GM04503 (cell line): ENCODE measurements at places on chromosomes 5 and 9.
A peak's percentile ranks its signal among the peaks of the same experiment; 100 is the strongest.

DNA sequence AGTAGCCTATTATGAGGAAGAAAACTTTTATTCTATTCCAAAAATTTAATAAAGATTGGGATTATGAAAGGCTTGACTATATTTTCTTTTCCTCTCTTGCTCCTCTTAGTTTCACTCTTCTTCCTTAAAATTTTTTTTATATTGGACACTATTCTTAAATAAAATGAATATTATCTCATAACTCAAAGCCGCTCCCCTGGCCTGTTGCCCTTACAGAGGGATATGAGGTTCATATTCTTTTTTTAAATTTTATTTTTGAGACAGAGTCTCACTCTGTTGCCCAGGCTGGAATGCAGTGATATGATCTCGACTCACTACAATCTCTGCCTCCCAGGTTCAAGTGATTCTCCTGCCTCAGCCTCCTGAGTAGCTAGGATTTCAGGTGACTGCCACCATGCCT lies 106.8 kb upstream of the MPDZ start:
- no peak for DNase-seq

DNA sequence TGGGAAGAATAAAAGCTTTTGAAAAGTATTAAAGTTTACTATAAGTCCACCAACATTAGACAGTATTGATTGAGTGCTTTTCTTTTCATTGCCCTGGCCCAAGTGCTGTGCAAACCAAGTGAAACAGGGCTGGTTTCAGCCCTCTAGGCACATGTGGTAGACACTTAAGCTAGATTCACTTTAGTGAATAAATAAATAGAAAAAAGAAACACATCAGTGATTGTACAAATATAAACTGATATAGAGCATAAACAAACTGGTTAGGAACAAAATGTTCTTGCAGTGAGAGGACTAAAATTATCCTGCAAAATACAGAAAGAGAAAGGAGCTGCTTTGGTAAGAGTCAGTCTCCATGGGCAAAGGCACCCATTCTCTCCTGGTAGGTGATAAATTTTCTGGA lies 29.7 kb downstream of the ACTBL2 start:
- DNase-seq = no peak

DNA sequence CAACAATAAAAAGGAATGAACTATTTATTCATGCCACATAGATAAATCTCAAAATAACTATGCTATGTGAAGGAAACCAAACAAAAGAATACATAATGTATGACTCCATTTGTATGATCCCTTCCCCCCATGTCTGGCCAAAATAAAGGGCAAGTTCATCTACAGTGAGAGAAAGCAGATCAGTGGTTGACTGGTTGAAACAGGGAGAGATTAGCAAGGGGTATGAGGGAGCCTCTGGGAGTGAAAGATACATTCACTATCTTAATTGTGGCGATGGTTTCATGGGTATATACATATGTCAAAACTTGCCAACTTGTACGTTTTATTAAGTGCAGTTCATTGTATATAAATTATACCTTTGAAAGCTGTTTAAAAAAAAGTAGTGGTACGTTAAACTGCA lies 4.8 kb downstream of the PSMD5 start:
- DNase-seq = no peak

DNA sequence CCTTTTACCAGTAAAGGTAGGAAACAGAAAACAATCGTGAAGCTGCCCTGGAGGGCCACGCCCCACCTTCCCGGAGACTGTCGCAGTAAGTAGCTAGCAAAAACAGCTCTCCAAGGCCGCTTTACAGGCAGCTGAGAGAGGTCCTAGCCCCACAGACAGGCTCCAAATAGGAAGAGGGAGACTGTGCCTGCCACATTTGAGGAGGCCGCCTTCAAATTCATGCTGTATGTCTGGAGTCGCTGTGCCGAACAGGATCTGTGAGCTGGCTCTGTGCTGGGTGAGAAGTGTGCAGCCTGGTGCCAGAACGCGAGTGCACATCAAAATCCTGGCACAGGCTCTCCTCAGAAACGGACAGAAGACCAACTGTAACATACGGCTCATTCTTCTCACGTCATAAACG lies 582.2 kb downstream of the CETN3 start:
- no peak for DNase-seq

- DNase-seq = no peak
Observed at GRCh38 chr9:71614409-71615010, 153.8 kb downstream of the CEMIP2 start.

GRCh38 chr9:130858739-130859705 lies 24.0 kb downstream of the ABL1 start:
- no peak for DNase-seq

- DNase-seq = no peak
Observed at GRCh38 chr9:98149422-98149821, 30.4 kb upstream of the TRIM14 start.

DNA sequence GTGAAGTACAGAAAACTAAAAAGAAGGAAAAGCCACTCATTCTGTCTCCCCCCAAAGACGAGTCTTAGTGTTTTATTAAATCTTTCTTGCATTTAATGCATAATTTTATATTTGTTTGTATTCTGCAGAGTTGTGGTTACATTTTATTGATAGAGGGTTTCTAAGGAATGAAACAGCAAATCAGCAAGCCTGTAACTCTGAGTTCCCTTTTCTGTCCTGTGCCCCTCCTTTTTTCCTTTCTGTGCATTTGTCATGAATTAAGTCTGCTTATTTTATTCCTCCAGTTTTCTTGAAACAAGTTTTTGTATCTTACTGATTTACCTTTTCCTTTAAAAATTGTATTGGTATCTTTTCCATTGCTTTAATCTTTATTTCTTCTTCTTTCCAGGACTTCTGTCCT lies 132.8 kb downstream of the MUSK start:
- DNase-seq = no peak

DNA sequence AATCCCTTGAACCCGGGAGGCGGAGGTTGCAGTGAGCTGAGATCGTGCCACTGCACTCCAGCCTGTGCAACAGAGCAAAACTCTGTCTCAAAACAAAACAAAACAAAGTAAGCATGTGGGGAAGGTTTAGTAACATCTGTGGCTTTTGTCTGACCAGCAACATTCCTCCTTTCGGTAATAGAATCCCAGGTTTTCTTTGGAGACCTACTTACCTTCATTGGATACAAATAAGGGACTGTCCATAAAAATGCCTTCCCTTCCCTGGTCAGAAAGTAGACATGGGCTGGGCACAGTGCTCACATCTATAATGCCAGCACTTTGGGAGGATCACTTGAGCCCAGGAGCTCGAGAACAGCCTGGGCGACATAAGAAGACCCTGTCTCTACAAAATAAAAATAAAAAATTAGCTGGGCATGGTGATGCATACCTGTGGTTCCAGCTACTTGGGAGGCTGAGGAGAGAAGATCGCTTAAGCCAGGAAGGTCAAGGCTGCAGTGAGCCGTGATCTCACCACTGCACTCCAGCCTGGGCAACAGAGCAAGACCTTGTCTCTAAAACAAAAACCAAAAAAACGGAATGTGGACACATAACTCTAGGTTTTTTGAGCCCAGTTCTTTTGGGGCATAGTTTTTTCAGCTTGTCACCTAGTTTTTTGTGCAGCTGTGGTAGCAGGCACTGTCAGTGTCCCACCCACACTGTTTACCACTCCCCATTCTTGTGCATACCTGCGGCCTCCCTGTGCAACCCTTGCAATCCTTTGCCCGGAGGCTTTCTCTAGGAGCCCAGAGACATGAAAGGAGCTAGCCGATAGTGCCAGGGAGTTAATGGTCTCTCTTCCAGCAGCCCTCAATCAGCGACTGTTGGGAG lies 9.0 kb upstream of the SPINK4 start:
- no peak for DNase-seq

- no peak for DNase-seq
Observed at GRCh38 chr5:104111632-104112031, 549.0 kb upstream of the NUDT12 start.

- DNase-seq = no peak
Observed at GRCh38 chr5:159010661-159011442, 88.9 kb downstream of the EBF1 start.

DNA sequence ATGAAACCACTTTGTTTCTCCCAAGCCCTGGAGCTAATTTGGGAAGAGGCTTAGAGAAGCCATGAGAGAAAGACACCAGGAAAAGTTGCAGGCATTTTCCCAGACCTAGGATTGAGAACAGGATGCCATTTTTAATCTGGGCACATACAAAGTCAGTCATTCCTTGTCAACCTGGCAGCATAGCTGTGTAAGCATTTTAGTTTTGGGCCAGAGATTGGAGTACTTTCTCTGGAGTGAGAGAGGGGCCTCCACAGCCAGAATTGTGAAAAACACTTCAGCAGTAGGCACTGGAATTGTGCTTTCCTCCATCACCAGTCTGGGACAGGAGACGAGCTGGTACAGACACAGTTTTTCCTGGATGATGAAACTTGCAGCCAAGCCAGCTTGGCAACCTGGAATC lies 390.3 kb upstream of the DMAC1 start:
- no peak for DNase-seq

GRCh38 chr9:126157423-126157822 lies 169.2 kb upstream of the MVB12B start:
- no peak for DNase-seq

- peak; percentile 16 for DNase-seq
Observed at GRCh38 chr5:132064738-132065331, 4.4 kb downstream of the IL3 start.

DNA sequence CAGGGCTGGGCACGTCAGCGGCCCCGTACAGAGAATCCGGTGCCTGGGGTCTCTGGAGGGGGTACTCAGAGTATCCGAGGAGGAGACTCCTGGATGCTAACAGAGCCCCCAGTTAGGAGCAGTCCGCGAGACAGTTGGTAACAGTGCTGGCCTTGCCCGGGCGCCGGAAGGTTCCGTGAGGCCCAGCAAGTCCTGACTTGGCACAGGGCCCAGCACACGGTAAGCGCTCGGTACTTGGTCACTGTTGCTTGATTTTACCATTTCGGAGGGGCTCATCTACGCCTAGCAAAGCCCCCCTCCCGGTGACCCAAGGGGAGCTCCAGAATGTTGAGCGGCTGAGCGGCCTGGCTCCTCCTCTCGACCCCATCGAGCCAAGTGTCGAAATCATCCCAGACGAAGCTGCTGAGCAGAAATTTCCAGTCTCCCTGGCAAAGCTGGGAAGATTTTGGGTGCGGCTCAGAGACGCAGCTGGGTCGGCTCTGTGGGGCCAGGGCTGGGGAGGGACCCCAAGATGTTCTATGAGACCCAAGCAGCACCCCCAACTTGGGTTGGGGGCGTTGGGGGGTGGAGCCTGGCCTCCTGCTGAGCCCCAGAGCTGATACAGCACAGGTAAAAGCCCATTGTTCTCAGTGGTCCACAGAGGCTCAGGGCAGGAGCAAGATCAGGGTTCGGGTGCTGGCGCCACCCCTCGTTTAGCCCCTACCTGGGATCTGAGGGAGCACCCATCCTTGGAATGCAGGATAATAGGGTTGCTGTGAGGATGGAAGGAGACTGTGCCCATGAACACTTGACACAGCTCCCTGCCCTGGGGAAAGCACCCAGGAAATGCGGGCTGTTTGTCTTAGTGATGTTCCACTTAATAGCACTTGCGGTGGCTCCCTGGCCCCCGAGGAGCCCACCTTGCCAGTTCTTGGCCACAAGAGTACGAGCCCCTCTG lies 137.2 kb downstream of the C9orf50 start:
- DNase-seq = no peak

GRCh38 chr9:34603610-34604231 lies 8.2 kb downstream of the RPP25L start:
- DNase-seq = peak; percentile 18

DNA sequence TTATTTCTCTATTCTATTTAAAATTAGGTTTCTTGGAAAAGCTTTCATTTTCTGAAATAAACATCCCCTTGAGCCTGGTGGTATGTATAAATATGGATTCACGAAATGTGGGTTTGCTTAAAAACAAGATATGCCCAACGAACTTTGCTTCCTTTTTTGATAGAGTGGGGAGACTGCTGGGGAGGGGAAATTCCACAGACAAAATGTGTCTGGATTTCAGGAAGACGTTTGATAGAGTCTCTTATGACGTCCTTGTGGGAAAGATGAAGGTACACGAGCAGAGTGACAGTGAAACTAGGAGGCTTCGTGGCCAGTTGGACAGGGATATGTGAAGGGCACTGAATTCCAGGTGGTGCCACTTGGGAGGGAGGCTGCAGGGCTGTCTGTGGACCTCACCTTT lies 84.5 kb upstream of the RPS23 start:
- DNase-seq = no peak

DNA sequence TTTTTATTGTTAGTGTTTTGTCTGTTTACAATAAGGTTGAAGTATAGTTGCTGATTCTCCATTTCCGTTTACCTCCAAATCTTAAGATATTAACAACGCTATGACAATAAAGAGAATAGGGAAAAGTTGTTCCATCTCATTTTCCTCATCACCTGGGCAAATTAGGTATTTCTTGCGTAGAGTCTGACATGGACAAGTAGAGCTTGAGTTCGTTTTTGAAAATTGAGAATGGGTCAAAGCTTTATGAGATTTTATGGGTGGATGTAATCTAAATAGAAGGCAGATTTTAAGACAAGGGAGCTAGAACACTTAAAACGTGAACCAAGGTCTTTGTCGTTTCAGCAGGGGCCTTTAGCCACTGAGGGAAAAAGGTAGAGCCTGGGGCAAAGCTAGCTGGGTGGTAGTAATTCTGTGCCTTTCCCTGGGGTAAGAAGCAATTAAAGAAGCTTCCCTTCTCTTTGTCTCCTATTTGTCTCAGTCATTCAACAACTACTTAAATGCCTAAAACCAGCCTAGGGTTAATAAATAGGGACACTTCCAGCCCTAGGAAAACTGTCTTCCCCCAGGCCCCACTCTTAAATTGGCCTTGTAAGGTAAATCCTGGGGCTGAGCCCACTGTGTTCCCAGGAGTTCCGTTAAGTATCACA lies 551 bp upstream of the CAAP1 start:
- no peak for DNase-seq

- DNase-seq = no peak
Observed at GRCh38 chr9:132885720-132886333, 7.1 kb downstream of the SPACA9 start.

GRCh38 chr5:6483880-6484382 lies 35.3 kb downstream of the UBE2QL1 start:
- DNase-seq = no peak

DNA sequence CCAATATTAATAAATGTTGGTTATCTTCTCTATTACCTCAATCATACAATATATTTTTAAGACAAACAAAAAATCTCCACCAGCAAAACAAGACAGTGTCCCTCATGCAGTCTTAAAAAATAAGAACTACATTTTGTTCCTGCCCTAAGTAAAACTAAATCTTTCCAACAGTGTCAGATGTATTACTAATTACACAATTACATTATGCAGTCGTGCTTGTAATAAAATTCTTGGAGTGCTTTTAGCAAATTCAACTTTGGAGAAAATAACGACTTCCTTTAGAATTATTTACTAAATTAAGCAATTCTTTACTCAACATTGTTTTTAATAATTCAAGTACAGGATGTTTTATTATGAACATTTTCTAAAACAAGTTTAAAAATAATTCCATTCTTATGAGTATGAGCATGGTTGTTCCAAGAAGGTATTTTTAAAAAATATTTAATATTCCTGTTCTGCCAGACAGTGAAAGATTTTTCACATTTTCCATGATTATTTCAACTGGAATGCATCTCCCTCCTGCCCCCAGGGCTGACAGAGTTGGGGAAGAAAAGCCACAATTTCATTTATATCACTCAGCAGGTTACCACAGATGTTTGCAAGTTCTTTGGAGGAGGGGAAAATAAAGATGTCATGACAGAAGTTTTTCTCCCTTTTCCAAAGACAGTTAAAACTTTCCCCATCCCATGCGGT lies 137.9 kb downstream of the FAM114A2 start:
- DNase-seq = peak; percentile 92
